ENCODE measurements at places on chromosomes 1 and 21.
A peak's percentile ranks its signal among the peaks of the same experiment; 100 is the strongest.

GRCh38 chr1:25206201-25206600 is 26.1 kb downstream of the SYF2 start:
- DNase-seq = no peak

DNA sequence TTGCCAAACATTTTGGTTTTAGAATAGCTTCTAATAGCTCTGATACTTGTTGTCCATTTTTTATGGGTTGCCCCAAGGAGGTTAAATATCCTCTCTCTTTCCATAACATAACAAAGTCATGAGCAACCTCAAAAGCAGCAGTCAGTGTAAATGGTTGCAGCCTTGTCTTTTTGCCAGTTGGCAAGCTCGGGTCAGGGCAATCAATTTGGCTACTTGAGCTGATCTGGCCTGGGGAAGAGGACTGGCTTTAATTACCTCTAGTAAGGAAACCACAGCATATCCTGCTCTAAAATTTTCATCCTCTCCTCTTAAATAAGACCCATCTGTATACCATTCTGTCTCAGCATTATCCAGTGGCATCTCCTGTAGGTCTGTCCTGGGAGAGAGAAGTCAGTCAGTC is 21.2 kb upstream of the FMO4 start:
- no peak for DNase-seq

- no peak for DNase-seq
Measured at GRCh38 chr1:85223334-85223733, 22.5 kb upstream of the SYDE2 start.

DNA sequence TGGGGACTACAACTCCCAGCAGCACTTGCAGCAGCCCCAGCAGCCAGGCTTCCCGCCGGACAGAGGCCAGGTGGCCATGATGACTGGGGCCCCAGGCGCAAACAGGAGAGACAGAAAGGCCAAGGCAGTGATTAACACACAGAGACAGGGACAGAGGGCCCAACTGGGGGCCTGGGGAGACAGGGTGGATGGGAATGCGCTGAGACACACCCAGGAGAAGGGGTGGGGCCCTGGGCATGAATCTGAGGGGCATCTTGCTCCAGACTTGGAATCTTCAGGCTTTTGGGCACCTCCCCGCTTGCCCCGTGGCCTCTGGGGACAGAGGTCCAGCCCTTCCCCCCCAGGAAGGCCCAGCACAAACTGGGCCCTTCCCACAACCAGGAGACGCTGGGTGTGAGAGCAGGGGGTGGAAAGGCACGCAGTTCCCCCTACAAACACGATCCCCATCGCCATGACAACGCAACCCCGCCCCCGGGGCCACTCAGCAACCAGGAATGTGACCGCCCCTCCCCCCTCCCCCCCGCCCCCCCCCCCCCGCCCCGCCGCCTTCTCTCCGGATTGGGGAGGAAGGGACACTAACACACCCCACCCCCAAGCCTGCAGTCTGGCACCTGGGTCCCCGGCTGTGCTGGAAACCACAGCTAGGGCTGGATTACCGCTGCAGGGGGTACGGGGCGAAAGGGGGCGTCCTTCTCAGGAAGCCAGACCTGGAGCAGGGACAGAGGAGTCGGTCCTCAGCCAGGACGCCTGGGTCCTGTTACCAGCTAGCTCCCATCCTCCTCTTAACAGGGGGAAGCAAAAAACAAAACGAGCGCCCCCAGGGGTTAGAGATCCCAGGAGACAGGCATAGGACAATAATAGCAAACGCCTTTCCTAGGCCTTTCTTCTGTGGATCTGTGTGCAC is 4.5 kb downstream of the HDGF start:
- peak; percentile 54 for DNase-seq

DNA sequence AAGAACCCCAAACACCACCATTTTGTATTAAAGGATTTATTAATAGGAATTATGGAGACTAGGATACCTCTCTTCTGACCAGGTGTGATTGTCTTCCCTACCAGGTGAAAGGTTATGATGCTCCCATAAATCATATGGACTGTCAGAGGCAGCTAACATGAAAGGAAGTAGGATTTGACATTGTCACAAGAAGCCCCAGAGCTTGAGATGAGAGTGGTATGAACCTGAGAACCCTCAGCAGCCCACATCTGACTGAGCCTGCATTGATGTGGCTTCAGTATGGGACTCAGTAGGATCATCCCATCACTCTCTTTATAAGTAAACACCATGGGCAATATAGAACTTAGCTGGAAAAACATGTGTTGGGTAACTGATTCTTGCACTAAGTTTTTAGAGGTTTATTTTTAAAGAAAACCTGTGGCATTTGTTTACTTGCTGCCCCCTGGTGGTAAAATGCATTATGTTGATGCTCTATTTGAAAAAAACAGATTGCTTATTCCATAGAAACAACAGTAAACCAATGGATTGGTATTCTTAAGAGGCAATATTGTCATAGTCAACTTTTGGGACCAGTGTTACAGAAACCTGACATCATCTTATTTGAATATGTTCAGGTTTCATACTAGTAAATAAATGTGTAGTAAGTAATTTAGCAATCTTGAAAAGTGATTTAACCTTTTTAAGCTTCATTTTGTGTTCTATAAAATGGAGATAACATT is 16.6 kb upstream of the CACYBP start:
- DNase-seq = peak; percentile 33

- no peak for DNase-seq
Measured at GRCh38 chr1:230260831-230261230, 165.3 kb downstream of the PGBD5 start.

GRCh38 chr21:25888711-25889110 is 153.9 kb downstream of the GABPA start:
- DNase-seq = no peak

DNA sequence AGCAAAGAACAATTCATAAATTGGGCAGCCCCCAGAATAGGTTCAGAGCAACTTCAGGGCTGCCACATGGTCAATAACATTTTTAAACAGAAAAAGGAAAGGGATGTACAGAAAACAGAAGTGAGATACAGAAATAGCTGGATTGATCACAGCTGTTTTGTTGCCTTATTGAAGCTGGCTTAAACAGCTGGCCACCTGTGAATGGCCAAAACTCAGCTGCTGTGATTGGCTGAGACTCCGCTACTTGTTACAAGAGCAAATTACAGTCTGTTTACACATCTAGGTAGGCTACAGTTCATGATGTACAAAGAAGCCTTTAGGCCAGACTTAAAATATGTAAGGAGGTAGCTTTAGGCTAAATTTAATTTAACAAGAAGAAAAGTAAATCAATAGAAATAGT is 11.6 kb upstream of the IFNAR1 start:
- no peak for DNase-seq

DNA sequence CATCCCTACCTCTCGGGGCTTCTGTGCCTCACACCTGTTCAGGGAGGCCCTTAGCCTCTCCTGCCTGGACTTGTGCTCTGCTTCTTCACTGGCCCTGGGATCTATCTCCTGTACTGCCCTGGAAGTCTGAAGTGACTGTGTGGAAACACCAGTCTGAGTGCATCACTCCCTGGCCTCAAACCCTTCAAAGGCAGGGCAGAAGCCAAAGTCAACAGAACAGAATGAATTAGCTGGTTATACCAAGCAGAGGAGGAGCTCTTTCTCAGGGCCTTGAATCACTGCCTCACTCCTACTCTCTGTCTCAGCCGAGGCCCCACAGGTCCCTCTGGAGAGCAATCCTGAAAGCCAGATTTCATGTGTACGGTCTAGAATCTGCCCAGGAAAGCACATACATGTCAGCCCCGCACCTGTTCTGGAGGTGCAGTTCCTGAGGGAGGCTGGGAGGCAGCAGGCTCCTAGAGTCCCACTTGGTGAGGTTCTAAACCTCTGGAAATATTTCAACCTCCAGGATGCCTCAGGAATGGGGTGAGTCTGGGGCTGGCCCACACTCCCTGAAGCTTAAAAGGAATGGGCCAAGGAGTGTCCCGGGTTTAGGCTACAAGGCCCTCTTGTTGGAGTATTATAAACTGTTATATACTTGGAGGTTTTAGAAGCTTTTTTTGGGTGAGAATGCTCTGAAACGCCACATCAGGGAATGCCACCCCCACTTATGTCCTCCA is 98.3 kb downstream of the ABCA4 start:
- DNase-seq = no peak

- DNase-seq = no peak
Measured at GRCh38 chr21:37877171-37877570, 39.1 kb downstream of the KCNJ6 start.

DNA sequence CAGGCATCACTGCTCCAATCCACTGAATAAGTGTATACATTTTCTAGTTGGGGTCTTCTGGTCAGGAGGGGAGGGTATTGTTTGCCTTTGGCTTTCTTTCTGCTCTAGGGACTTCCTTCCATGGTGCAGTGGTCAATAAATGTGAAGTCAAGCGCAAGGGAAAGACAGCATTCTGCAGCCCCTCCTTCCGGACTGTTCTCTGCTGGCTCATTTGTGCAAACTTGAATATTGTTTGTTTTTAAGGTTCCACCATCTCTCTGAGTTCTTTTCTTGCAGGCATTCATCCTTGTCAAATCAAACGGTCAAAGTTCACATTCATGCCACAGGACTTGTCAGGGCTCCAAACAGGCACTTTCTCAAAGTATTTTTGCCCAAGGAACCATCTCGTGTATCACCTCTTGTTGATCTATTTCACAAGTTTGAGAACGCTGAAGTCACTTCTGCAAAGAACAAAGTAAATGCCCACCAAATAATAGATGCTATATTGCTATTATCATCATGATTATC is 205.6 kb upstream of the KAZN start:
- no peak for DNase-seq

GRCh38 chr1:13782634-13783360 is 82.8 kb downstream of the PRDM2 start:
- DNase-seq = no peak

- no peak for DNase-seq
Measured at GRCh38 chr1:27130798-27131197, 24.1 kb downstream of the SLC9A1 start.

DNA sequence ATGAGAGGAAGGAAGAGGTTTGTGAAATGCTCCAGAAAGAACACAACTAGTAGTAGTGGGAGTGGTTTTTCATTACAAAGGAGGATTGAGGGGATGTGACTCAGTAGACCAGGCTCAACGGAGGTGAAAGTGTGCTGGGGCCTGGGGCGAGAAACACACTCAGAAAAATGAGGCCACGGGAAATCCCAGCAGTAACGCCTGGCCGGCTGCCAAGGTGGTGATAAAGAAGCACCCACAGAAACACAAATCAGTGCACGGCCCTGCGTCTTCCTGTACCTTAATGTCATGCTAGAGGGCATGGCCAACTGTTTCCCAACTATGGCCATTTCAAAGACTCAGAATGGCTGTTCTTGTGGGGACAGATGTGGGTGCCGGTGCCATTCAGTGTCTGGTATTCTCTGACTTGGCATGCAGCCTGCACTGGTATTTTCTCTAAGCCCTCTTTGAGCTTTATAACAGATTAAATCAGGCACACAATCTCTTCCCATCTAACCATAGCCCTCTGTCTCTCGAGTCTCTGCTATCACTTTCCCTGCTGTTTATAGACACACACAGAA is 38.2 kb downstream of the URB2 start:
- peak; percentile 26 for DNase-seq

DNA sequence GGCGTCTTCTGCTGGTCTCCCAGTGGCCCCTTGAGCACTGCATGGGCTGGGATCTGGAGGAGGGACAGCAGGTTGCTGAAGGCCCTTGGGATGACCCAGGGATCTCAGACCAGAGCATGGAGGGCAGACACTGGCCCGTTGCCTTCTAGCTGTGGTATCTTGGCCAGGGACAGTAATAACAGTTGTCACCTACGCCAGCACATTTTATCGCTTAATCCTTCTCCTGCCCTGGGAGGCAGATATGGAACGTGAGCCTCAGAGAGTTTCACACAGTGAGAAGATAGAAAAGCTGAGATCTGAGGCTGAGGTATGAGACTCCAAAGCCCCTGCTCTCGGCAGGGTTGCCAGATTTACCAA is 40.1 kb upstream of the RD3 start:
- DNase-seq = no peak

DNA sequence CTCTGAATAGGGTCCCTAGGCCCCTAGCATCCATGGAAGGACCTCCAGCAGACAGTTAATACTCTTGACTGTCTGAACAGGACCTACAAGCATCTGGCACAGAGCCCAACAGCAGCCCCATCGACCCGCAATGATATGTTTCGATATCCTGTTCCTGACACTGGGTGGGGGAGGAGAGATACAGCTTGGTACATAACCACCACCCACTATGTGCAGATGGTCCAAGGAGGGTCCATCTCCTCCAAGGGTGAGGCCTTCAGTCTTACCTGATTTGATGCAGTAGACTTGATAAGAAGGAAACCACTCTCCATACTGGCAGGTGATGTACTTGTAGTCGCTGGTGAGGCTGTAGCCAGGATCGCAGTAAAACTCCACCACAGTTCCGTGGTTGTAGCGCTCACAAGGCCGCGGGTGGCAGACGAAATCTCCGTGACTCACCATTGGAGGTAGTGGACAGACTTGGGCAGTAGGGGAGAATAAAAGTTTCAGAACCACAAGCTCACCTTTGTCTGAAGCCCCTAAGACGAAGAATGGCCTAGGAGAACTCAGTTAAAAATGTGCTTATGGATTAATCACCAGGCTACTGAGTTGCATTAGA is 86.0 kb upstream of the TLR5 start:
- no peak for DNase-seq

DNA sequence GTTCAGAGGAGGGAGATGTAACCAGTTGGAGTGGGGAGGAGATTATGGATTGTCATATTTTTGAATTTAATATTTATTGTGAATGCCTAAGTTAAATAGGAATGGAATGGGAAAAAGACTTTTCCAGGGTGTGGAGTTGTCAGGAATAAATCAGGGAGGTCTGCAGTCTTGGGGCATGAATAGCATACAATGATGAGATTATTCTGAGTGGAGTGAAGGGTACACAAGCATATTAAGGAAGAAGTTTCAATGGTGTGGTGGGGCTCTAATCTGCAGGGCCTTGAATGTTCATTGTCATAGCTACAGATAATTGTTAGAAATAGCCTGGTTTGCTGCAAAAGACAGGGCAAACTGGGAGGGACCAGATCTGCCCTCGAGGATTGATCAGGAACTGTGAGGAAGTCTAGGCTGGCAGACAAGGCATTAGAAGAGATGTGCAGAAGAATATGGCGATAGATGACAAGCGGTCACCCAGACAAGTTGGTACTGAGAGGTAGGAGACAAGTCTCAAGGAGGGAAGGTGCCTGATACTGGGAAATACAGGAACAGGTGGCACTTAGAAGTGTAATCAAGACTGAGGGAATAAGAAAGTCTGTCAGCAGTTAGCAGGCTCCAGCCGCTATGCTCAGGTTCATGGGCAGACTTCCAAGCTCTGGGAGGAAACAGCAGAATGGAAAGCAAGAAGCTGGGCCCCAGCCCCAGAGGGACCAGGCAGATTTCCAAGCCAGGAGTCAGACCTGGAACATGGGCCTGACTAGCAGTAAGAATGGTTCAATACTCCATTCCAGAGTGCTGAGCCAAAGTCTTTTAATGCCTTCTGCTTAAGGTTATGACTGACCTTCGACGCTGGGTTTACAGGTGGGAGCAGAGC is 20.9 kb upstream of the RGL1 start:
- DNase-seq = no peak

- no peak for DNase-seq
Measured at GRCh38 chr1:50620680-50621329, 197.6 kb upstream of the DMRTA2 start.

GRCh38 chr1:84674705-84675104 is 15.6 kb downstream of the SSX2IP start:
- DNase-seq = no peak
